ENCODE measurements at places on chromosomes 12 and 14.

GRCh38 chr14:75370416-75371205, 57.2 kb upstream of the JDP2 start:
- no peak for DNase-seq

- DNase-seq, result no peak
Measured at GRCh38 chr12:79233341-79233781, 368.8 kb downstream of the SYT1 start.

DNA sequence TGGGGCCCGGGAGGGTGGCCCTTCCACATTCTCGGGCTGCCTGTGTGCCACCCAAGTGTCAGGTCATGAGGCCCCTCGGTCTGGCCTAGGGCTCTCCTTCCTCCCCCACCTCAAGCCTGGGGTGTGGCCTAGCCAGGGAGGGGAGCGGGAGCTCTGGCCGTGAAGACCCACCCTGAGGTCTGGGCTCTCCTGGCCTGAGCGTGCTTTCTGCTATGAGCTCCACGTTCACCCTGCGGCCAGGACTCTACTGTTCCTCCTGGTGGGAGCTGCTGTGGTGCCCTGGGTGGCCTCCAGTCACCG, 12.0 kb downstream of the PACS2 start:
- DNase-seq, result no peak

DNA sequence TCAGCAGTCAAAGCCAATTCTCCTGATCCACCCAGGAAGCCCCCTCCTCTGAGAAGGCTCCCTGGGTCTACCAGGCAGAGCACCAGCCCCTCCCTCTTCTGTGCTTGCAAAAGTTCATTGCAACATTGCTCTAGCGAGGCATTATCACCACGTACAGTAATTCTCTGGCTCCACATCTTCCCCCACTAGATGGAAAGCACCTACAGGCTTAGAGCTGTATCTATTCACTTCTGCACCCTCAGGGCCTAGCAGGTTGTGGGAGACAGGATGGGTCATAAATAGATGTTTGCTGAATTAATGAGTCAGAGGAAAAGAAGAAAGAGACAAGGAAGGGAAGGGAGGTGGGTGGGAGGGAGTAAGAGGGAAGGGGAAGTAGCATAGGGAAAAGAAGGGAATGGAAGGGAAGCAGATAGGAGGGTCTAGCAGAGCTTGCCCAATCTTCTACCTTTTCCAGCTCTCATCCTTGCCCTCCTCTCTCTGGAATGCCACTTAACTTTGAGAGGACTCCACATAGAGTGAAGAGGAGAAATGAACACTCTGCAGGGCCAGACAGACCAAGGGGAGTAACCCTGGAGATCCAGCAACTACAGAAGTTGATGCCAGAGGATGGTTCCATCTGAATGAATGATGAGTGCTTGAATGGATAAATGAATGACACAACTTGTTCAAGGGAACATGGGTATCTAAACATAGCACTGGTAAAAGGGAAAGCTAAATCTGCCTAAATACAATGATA, 42.0 kb upstream of the NT5DC3 start:
- DNase-seq, result no peak

DNA sequence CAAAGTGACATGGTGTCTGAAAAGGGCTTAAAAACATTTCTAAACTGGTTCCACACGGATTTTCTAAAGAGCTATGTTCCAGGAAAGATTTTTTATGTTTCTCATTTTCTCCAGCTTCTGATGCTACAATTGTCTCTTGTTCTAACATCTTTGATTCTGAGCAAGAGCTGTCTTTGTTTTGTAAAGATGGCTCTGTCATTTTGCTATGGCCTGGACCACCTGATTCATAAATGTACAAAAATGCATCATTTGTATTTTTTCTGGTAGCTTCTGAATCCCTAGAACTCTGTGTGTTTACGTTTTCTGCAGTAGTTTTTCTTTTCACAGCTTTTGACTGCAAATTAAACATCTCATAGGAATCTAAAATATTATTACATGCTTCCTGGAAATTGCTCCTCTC, 3.2 kb downstream of the MLH3 start:
- no peak for DNase-seq

DNA sequence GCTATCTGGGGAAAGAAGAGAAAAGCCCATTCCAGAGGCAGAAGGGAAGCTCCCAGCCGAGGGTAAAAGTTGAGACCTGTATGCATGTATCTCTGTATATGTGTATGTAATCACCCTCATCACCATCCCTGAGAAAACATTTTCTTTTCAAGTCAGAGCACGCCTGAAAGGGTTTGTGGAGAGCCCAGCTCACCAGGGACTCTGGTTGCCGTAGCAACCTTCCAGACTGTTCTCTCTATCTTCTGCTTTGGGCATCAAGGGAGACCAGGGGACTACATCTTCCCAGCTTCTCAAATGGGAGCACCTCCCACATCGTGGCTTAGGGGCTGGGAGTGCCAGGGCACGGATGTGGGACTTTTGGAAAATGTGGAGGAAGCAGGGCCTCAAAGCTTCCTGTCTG, 93.5 kb downstream of the GALNT8 start:
- DNase-seq, result no peak

DNA sequence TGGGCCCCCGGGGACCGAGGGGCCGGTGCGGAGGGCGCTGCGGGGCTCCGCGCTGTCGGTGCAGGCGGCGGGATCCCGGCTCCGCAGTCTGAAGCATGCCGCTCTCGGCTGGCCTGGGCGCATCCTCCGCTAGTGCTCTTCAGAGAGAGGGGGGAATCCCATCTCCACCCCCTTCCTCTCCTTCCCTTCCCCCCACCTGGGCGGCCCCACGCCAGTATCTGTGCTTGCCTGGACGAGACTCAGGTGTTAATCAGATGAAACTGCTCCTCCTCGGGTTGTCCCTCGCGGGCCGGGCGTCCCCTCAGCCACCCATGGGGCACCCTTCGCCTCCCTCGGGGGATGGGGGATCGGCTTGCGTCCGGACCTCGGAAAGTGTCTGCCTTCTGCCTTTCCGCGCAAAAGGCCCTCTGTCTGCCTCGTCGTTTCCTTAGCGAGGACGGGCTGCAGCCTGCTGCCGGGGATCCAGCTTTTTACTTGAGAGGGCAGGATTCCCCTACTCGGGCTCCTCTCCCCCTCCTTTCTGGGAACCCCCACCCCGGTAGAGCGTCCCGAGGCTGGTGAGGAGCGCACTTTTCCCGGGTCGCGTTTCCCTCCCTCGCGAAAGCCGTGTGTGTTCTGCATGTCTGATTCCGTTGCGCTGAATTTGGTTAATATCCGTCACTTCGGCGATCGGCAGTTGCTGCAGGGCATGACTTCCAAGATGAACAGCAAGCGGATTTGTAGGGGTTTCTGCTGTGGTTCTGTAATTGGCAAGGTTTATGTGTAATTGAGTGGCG, 1.1 kb downstream of the GPHN start:
- DNase-seq, result no peak

DNA sequence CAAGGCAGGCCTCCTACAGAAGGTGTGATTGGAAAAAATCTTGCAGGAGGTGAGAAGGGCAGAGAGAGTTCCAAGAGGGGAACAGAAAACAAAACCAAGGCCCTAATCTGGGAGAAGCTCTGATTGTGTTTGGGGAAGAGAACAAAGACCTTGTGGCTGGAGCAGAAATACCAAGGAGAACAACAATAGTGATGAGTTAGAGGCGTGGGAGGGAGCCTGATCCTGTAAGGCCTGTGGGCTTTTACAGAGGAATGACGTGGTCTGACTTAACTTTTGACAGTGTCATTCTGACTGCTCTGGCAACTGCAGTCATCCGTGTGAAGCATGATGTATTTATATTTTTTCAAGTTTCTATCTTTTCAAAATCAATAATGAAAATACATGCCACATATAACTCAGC, 200.6 kb downstream of the ANO4 start:
- no peak for DNase-seq

DNA sequence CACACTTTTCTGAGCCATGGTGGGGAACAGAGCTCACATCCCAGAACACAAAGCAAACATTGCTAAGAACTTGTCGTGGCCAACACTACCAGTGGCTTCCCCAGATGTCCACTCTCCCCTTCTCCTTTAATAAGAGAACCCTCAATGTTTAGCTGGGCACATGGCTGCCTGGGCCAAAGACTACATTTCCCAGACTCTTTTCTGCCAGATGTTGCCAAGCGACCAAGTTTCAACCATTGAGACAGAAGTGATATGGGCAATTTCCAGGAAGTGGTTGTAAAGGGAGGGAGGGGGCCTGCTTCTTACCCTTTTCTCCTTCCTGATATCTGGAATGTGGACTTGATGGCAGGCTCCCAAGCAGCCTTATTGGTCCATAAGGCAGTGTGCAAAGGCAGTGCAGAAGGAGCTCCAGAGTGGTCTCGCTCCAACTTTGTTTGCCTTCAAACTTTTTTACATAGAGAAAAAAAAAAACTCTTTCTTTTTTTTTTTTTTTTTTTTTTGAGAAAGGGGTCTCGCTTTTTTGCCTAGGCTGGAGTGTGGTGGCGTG, 24.9 kb upstream of the JDP2 start:
- no peak for DNase-seq

DNA sequence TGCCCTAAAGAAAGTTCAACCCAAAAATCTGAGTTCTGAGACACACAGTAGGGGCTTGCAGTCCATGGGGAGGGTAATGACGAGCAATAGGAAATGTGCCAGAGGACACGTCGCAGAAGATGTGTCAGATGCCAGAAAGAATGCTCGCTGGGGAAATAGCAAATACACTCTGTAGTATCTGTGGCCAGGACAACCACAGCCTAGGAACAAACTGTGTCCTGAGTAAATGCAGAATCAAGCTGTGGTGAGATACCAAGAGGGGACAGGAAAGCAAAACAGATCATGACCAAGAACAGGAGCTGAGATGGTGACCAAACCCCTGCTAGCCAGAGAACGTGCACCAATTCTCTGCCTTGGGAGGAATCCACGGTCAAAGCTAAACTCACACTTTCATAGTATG, 9.1 kb downstream of the CRACR2A start:
- no peak for DNase-seq

DNA sequence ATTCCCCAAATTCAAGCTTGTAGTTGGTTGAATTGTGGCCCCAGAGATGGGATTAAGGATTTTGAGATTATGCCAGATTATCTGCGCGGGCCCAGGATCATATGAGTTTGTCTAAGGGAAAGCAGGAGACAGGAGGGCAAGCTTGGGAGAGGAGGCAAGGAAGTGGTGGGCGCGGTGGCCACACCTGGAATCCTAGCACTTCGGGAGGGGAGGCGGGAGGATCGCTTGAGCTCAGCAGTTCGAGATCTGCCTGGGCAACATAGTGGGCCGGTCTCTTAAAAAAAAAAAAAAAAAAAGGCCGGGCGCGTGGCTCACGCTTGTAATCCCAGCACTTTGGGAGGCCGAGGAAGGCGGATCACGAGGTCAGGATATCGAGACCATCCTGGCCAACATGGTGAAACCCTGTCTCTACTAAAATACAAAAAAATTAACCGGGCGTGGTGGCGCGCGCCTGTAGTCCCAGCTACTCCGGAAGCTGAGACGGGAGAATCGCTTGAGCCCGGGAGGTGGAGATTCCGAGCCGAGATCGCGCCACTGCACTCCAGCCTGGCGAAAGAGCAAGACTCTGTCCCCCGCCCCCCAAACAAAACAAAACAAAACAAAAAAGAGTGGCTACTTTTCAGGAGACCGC, 881 bp upstream of the PUS1 start:
- DNase-seq, result no peak

DNA sequence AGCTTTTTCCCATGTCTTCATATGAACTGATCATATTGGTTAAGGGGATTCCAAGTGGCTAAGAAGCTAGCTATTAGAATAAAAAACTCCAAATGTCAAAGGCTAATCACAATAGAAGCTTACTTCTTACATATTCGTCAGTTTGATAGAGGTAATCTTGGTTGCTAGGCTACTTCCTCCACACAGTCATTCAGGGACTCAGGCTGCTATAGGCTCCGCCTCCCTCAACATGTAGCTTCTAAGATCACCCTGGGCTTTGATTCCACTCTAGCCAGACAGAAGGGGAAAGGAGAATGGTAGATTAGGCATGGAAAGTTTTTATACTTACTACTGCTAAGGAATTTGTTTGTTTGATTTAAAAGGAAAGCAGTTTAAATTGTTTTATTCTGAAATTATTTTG, 207.9 kb downstream of the EFCAB11 start:
- no peak for DNase-seq

DNA sequence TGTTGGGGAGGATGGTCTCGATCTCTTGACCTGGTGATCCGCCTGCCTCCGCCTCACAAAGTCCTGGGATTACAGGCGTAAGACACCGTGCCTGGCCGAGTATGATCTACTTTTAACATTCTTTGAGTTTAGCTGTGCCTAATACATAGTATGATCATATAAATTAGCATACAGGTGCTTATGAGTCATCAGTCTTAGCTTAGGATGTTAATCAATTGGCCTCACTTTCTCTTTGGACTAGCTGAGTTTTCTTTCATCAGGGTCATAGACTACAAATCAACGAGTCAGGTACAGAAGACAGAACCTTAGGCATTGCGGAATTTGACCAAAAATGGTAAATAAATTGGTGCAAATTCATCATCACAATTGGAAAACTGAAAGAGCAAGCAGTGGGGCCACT, 2.2 kb downstream of the SLC25A21 start:
- no peak for DNase-seq

- no peak for DNase-seq
Measured at GRCh38 chr14:99156090-99156425, 115.9 kb downstream of the BCL11B start.

DNA sequence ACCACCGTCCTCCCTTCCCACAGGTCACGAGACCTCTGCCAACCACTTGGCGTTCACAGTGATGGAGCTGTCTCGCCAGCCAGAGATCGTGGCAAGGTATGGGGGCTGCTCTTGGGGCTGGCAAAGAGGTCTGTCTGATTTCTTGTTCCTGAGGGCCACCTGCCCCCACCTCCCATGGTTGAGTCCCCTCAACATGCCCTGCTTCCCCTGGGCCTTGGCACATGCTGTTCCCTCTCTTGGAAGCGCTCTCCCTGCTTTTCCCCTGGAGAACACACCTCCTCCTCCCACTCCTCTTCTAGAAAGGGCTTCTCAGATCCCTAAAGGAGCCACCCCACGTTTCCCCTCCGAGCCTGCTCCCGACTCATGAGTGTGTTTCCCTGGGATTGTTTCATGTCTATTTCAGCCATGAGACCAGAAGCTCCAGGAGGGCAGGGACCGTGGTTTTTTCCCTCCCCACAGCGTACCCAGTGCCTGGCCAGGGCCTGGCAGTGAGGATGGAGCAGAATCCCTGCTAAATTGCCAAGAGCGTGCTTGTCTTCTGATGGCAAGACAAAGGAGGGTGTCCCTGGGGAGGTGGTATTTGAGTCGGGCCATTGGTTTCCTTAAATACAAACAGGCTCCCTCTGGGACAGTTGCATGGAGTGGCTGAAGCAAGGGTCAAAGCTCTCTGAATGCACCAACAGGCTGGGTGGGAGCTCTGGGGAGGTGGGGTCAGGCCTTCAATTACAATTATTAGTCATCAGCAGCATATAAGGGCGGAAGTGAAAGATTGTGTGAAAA, 34.1 kb downstream of the CYP46A1 start:
- no peak for DNase-seq

DNA sequence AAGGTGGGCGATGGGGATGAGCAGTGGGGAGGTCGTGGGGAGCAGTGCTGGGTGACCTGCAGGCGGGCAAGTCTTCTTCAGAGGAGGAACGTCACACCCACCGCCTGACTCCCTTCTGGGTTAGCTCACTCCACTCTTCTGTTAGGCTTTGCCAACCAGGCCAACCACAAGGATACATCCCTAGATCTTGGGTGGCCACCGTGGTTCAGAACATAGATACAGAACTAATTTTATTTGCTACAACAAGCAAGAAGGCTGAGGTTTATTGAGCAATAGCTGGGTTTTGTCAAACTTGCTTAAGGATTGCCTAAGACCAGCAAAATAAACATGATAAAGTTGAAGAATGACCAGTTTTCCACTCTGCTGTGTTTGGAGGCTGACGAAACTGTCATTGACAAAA, 109.4 kb downstream of the DACT1 start:
- no peak for DNase-seq
